ENCODE measurements at places on chromosomes 16 and 17.

GRCh38 chr16:21060027-21060510, 90.6 kb downstream of the DNAH3 start:
- no peak for DNase-seq

DNA sequence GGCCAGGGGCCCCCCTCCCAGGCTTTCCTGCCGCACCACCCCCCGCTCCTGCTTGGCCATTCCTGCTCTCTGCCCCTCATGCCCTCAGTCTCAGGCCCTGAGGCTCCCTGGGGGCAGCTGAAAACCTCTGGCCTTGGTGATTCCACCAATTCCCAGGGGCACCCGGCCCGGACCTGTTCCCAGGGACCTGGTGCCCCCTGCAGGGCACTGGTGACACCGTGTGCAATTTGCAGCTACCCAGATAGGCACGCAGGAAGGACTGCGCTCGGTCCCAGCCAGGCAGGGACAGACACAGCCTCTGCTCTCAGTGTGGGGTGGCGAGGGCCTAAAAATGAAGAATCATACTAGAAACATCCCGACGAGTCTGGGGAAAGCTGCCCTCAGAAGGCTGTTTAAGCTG, 13.4 kb downstream of the WFDC1 start:
- no peak for DNase-seq

GRCh38 chr17:50152736-50153135, 2.3 kb upstream of the PPP1R9B start:
- no peak for DNase-seq

GRCh38 chr17:9116861-9117568, 95.7 kb downstream of the NTN1 start:
- no peak for DNase-seq

GRCh38 chr16:29664091-29664921, 1.3 kb downstream of the SPN start:
- no peak for DNase-seq

DNA sequence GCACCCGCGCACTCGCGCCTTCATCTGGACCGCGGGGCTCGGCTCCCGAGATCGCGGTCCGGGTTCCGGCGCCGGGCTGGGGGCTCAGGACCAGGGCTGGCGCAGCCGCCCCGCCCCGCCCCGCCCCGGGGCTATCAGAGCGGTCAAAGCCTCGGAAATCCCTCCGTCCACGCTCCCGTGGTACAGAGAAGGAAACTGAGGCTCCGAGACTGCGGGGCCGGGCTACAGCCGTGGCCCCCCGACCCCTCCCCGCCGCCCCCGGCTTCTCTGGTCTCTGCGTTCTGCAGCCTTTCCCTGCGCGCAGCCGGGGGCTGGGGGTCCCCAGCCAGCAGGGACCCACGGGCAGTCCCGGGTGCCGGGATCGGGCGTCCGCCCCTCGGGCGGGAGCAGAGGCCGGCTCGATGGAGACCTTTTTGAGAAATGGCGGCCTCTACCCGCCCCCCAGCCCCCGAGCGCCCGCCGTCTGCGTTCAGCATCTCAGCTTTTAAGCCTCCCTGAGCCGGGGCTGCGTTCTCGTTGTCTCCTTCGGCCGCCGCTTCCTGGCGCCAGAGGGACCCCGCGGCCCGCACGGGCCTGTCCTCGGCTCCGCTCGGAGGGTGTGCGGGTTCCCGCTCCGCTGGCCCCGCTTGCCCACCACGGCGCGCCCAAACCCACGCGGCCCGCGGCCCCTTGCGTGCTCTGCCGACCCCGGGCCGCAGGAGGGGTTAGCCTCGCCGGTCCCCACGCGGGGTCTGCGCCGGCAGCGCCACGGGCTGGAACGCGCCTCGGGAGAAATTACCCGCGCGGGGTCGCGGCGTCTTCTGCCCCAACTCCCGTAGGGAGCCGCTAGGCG, 1.5 kb upstream of the NPTX1 start:
- no peak for DNase-seq

- DNase-seq, result no peak
These were observed 10.3 kb upstream of the SRCAP start for GRCh38 chr16:30688701-30689100.

- DNase-seq, result no peak
These were observed 5.7 kb upstream of the CDH5 start for GRCh38 chr16:66360624-66361324.

DNA sequence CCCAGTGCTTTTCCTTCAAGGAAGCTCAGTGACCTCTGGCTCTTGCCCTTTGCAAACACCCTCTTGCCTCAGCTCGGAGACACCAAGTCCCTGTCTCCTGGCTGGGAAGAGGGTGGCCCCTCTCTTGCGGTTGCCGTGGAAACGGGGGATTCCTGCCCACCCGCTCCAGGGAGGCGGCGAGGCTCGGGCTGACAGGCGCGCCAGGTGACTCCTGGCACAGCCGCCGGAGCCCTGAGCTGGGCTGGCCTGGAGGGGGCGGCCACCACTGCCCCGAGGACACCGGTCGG, 71.4 kb downstream of the ABR start:
- no peak for DNase-seq

DNA sequence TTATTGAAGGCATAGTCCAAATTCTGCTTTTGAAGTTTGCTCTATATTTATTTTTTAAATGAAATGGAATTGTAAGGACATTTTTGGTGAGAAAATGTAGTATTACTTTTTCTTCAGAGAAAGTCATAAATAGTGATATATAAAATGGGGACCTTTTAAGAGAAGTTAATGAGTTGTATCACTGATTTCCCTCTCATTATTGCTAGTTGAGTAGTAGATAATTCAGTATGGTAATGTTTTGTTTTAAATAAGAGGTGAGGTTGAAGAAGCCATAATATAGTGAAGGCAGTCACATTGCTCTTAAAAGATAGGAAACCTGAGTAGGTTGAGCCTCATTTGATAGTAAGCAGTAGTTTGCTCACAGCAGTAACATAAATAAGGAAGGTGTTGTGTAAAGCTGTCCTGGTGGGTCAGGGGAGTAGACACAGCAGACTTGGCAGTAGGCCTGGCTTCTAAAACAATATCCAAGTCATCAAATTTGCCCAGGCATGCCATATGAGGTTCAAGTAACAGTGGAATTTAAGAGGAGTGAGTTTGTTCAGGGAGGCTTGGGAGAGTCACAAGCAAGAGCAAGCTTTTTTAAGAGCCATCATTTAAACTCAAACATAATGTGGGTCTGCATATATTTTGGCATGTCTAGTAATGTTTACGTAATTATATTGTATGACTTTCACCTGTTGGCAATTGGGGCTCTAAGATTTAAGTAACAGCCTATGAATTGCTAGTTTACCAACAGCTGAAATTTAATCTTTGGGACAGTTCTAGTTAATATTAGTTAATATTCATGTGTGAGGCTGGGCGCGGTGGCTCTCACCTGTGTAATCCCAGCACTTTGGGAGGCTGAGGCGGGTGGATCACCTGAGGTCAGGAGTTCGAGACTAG, 6.5 kb downstream of the NFATC3 start:
- DNase-seq, result no peak

GRCh38 chr16:56583351-56584168, 5.8 kb upstream of the MT3 start:
- DNase-seq, result no peak

GRCh38 chr16:27751676-27752075, 201.7 kb downstream of the KATNIP start:
- no peak for DNase-seq

DNA sequence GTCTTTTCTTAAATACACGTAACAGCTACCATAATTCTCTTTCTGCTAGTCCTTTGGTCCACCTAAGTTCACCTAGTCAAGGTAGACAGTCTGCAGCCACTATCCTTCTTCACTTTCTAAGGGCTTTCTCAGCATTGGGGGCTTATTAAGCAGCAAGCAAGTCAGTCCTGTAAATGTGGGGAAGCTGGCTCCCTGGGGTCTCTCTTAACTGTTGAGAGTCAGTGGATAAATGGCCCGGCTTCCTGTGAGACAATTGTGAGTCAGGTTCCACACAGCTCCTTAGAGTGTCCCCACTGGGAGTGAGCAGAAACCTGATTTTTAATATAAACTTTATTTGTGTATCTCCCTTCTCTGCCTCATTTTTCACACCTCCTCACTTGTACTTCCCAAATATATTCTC, 132.1 kb downstream of the CDH13 start:
- DNase-seq, result no peak

- no peak for DNase-seq
These were observed 13.3 kb upstream of the HOXB2 start for GRCh38 chr17:48558057-48558830.

- no peak for DNase-seq
These were observed 447.0 kb downstream of the SHISA9 start for GRCh38 chr16:13348416-13348815.

GRCh38 chr17:39782980-39783379, 45.2 kb downstream of the GRB7 start:
- DNase-seq, result no peak

All from esophagus muscularis mucosa (tissue), 4 donors.